Activated naive CD4-positive, alpha-beta T cell treated with anti-CD3 and anti-CD28 coated beads, Interleukin-2, amount 50 U/mL, for 16 hours (primary cell): ENCODE measurements at places on chromosomes 11 and 22.
A peak's percentile ranks its signal among the peaks of the same experiment; 100 is the strongest.

DNA sequence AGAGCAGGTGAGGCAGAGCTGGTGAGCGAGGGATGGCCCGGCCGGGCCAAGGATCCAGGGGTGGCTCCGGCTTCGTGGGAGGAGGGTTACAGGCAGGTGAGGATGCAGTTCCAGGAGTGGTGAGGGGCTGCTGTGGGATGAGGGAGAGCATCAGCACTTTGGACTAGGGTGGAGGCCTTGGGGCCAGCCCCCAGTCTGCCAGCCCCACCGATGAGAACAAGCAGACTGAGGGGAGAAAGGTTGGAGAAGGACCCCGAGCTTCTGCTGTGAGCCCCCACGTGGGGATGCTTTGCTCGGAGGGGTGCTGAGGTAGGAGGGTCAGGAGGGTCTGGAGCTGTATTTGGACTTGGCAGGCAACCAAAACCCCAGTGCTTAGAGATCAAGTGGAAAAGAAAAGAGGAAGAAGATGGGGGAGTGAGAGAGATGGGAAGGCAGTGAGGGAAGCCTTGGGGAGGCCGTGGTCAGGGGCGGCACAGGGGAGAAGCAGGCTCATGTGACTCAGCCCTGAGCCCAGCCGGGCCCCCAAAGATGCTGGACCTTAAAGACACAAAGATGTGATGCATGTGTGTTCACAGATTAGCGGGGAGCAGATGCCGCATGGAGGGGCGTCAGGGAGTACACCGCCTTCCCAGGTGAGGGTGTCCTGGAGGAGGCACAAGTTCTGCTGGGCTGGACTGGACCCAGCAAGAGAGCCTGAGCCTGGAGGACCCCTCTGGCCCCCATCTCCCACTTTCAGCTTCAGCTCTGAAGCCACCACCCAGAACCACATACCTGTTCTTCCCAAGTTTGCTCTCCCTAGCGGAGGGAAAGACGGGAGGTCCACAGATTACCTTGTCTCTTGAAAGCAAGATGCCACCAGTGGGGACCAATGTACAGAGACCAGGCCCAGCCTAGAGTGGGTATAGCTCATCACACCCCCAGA, 91.3 kb downstream of the CDKN1C start:
- DNase-seq = peak; percentile 7

DNA sequence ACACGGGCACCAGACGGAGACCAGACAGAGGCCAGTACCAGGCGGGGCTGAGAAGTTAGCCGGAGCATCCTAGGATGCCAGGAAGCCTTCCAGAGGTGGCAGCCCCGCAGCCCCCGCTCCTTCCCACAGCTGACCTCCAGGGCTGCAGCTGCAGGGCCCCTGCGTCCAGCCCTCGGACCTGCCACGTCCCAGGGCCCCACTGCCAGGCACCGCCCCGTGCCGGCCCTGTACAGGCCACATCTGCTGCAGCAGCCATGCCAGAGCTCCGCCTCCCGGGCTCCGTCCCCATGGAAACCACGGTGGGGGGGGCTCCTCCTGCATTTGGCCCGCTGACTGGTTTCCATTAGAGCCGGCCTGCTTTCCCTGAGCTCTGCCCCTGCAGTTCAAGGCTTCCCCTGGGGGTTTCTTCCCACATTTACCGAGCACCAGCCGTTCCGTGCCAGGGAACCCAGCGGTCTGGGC, 62.5 kb upstream of the PPARA start:
- DNase-seq = no peak

DNA sequence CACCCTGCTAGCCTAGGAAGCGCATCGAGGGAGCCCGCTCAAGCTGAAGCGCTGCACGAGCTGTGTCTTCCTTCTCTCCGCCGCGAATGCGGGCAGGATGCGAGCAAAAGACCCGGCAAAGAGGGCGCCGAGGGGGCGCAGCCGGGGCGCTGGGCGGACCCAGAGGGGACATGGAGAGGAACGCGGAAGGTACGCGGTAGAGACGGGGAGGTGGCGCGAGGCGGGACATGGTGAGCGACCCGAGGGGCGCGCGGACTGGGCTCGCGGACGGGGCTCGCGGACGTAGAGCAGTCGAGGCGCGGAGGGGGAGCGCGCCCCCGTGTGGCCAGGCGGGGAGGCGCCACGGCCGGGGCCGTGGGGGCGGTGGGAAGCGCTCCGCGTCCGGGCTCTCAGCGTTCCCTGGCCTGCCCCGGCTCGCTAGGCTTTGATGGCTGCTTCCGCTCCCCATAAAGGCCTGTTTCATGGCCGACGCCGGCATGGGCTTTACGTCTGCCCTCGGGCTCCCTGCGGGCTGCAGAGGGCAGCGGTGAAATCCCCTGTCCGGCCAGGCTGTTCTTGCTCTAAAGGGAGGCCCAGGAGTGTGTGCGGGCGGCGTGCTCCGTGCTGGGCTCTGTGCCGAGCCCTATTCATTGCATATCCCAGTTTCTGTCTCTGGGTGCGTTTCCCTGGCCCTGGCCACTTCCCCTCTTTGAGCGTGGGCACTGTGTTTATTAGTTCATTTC, 31.2 kb upstream of the TRIM29 start:
- DNase-seq = peak; percentile 67

- DNase-seq = no peak
Observed at GRCh38 chr11:110318638-110319404, 22.4 kb upstream of the RDX start.

GRCh38 chr22:40628354-40629042, 8.0 kb downstream of the MRTFA start:
- DNase-seq = no peak

- no peak for DNase-seq
Observed at GRCh38 chr11:66335531-66336233, 552 bp downstream of the RIN1 start.

- no peak for DNase-seq
Observed at GRCh38 chr11:99632969-99633368, 612.2 kb downstream of the CNTN5 start.

DNA sequence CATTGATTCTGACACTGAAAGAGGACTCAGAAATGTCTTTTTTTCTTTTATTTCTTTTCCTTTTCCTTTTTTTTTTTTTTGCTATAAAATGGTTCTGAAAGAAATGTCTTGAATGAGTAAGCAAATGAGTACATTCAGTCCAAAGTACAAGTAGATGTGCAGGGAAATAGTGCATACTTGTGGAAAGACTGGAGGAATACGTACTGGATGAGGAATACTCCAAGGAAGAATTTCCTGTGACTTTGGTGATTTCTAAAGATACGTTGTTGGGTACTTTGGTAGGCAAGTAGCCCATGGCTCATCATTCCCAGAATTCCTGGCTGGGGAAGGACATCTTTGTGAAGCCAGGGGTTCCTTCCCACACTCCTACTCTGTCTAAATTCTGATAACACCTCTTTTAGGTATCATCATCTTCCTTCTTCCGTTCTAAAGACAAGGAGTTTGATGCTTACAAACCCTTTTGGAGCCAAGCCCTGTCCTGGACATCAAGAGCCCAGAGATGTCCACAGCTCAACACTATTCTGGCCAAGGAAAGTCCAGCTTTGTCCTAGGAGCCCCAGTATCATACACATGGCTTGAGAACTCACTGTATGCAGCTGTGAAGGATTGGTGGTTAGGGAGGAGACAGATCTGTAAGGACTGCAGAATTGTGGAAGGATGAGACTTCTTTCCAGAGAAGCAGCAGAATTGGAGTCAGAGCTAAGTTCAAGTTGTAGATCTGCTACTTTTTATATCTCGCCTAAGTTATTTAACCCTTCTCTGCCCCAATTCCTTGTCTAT, 4.8 kb upstream of the NUP98 start:
- no peak for DNase-seq

DNA sequence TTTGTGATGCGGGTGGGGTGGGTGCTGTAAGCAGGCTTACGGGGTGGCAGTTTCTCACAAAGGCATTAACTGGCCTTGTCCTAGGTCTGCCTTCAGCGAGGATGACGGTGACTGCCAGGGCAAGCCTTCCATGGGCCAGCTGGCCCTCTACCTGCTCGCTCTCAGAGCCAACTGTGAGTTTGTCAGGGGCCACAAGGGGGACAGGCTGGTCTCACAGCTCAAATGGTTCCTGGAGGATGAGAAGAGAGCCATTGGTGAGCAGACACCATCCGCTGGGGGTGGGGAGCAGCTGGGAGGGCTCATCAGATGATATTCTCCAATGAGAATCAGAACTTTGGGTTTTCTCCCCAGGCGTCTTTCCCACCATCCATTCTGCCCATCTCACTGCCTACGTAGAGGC, 5.8 kb downstream of the TCN2 start:
- no peak for DNase-seq

GRCh38 chr11:62143727-62144126, 19.9 kb downstream of the INCENP start:
- DNase-seq = no peak

DNA sequence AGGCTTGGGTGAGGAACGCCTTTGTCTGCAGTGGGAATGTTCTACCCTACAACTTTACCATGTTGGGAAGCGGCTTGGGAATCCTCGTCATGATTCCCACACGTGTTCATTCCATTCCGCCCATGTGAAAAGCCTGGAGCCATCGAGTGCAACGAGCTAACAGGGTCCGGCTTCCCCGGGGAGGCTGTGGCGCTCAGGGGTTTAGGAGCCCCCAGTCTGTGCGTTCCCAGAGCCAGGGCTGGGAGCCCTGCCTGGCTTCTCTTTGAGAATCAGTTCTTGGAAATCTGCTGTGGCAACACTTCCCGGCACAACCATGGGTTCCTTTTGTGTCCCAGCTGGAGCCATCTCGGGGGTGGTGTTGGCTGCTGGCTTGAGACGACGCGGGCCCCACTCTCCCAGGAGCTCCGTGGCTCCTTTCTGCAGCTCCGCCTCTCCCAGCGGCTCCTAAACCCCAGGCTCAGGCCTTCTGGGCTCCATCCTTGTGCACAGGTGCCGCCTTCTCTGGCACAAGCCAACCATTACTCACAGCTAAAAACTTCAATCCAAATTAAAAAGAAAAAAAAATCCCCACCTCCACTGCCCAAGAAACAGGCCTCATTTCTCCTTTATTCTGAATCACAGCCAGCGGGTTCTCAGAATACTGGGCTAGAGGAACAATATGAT, 18.7 kb upstream of the PPFIA1 start:
- DNase-seq = no peak

DNA sequence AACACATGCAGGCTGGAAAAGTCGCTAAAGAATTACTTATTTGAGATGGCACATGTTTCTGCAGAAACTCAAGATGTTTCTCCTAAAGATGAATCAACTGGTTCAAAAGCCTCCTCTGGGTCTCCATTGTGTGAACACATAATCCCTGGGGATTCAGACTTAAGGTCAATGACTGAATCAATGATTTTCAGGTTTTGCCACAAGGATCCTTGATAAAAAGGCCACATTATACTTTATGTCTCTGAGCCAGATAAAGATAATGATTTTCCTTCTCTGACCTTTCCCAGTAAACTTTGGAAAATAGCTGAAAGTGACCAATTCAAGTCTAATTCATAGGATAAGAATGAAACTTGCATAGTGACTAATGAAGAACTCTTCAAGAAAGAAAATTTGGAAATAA, 2.3 kb upstream of the XKR3 start:
- no peak for DNase-seq
